Stimulated activated CD4-positive, alpha-beta T cell treated with anti-CD3 and anti-CD28 coated beads, Interleukin-1b, Interleukin-23, amount 100 ng/mL, for 24 hours (primary cell): ENCODE measurements at places on chromosomes 12 and 14.

- no peak for DNase-seq
Measured at GRCh38 chr14:105173901-105174894, 5.6 kb upstream of the JAG2 start.

DNA sequence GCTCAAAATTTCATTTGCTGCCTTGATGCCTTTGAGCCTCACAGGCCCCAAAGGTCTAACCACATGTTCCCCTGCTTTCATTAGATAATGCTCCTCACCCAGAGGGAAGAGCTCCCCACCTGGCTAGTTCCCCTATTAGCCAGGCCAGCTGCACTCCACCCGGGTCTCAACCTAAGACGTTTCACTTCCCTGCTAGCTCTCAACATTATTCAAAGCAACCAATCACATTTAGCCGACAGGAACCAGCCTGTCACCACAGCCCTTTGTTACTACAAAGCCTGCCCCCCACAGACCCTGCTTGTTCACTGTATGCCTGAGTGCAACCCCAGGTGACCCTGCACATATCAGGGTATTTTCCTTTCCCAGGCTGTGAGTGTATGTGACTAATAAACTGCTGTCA is 78.6 kb downstream of the SLC15A5 start:
- DNase-seq: no peak

GRCh38 chr12:4388662-4389061 is 9.2 kb upstream of the FGF23 start:
- no peak for DNase-seq

- no peak for DNase-seq
Measured at GRCh38 chr12:76878099-76878898, 520 bp downstream of the CSRP2 start.

GRCh38 chr12:92503971-92504593 is 198.7 kb upstream of the PLEKHG7 start:
- no peak for DNase-seq

- no peak for DNase-seq
Measured at GRCh38 chr14:52848626-52849025, 57.2 kb upstream of the GNPNAT1 start.

GRCh38 chr12:7503686-7504415 is at the start of gene CD163:
TSS of gene CD163 (minus strand) at chr12:7503777. CDS start at chr12:7503690, 87 bp downstream.
- no peak for DNase-seq

GRCh38 chr12:26135010-26135420 is 10.2 kb upstream of the BHLHE41 start:
- DNase-seq: no peak

DNA sequence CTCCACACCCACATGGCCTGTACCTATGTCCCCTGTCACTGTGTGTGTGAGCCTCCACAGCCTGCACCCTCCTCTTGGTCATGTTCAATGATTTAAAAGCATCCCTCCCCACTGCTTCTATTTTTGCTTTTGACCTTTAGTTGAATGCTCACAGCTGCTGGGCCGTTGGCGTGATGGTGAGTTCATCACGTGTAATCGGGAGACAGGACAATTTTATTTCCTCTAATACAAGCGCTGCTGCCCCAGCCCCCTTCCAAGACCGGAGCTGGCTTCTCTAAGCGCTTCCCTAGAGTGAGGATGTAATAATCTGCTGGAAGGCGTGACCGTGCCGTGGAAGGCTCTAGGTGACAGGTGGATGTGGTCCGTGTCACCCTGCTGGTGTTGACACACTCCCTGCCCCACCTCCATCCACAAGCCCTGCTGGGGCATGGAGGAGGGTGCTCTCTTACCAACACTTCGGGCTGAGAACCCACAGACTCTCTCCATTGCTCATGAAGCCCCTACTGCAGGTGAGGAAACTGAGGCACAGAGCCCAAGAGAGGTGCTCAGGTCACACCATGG is 25.4 kb downstream of the CCDC85C start:
- DNase-seq: no peak

- DNase-seq: no peak
Measured at GRCh38 chr14:92710001-92710341, 38.5 kb downstream of the LGMN start.

DNA sequence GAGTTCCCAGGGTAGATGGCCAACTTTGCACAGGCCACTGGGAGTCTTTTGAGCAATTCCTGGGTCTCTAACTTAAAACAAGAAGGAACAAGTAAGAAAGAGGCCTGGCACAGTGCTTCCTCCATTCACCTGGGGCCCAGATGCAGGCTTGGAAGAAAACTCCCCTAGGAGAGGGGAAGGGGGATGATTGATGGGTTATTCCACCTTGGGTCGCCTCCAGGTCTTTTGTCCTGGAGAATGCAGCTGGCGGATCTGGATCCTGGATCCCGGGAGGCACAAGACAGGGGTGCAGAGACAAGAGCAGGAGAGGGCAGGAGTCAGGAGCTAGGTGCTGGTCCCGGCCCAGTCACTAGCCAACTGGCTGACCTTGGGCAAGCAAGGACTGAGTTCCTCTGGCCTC is 74.5 kb downstream of the ESRRB start:
- no peak for DNase-seq

DNA sequence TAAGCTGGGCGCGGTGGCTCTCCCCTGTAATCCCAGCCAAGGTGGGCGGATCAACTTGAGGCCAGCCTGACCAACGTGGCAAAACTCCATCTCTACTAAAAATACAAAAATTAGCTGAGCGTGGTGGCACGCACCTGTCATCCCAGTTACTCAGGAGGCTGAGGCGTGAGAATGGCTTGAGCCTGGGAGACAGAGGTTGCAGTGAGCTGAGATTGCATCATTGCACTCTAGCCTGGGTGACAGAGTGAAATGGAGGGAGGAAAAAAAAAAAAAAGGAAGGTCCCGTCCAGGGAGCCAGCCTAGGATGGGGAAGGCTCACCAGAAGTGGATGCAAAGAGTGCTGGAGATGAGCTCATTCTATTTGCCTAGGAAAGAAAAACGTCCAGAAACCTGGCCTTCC is 1.9 kb upstream of the CD27 start:
- DNase-seq: no peak

- DNase-seq: no peak
Measured at GRCh38 chr12:123089631-123090353, 61.1 kb downstream of the PITPNM2 start.

- no peak for DNase-seq
Measured at GRCh38 chr12:75862692-75863471, 168.7 kb downstream of the PHLDA1 start.

- no peak for DNase-seq
Measured at GRCh38 chr14:49882826-49883694, 9.8 kb upstream of the ARF6 start.

- no peak for DNase-seq
Measured at GRCh38 chr12:105228494-105228893, 7.5 kb downstream of the APPL2 start.

DNA sequence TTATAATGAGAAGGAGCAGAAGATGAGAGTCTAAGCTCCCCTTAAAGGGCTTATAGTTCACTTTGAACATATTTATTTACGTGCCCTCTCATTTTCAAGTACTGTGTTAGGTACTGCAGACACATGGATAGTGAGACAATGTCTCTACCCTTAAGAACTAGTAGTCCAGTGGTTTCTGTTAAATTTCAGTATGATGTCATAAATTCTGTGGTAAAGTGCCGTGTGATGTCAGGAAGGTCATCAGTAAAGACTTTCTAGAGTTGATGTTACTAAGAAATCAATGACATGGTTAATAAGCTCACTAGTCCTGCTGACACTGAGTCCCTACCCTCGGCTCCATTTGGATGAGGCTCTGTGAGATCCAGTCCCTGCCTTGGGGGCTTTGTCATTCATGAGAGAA is 475.6 kb downstream of the ZFP36L1 start:
- DNase-seq: no peak

DNA sequence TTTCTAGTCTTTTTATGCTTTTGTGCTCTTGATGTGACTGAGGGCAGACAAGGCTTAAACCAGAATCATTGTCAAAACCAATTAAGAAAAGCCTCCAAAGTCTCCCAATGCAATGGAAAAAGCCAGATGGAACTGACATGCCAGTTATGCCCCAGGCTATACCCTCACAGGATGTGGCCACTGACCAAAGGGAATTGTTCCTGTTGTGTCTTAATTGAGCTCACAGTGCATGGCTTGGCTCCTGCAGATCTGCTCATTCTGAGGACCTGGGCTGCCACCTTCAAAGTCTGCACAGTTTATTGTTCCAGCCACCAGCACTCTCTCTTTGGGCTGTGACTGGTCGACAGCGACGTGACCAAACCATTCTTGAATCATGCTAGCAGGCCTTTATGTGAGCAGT is 17.1 kb upstream of the BICD1 start:
- no peak for DNase-seq

GRCh38 chr14:60965402-60965801 is 15.5 kb downstream of the TRMT5 start:
- DNase-seq: no peak
